ENCODE measurements at places on chromosomes 3 and 15.

- DNase-seq: no peak
Observed at GRCh38 chr3:143132246-143132980, 12.8 kb downstream of the CHST2 start.

- no peak for DNase-seq
Observed at GRCh38 chr15:90685591-90686434, 31.3 kb upstream of the BLM start.

GRCh38 chr3:115072265-115073021, 74.6 kb downstream of the ZBTB20 start:
- DNase-seq: no peak

DNA sequence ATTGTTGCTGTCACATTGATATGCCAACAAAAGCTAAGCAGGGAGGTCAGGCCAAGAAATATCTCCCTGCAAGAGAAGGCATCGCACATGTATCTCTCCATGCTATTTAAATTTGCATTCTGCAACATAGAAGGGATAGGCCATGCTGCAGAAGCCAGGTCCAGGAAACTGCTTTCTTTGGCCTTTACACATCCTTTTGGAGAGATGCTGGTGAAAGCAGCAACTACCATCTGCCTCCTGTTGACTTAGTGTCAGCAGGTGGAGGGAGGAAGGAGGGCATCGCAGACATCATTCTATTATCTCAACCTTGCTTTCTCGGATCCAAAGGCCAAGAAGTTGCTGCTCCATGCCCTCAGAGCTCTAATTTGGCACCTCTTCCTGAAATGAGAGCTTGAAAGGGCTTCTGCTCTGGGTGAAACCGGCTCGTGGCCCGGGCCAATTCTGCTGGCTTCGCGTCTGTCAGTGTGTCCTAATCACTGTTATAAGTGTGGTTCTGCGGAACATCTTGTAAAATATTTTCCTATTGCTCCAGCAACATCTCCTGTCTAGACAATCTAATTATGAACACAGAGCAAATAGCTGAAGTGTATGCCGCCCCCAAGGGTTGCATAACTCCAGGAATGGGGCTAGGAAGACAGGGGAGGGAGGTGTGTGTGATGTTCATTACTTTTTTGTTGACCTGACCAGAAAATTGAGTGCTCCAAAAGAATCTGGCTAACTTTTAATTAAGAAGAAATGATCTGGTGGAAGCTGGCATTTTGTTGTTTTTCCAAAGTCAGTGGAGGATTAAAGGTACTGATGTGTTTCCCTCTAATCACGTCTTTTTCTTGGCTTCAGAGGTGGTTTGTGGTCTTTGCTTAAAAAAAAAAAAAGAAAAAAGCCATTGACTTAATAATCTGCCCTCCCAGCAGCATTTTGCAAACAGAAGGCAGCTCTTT, 89.1 kb downstream of the TPRG1 start:
- DNase-seq: no peak

DNA sequence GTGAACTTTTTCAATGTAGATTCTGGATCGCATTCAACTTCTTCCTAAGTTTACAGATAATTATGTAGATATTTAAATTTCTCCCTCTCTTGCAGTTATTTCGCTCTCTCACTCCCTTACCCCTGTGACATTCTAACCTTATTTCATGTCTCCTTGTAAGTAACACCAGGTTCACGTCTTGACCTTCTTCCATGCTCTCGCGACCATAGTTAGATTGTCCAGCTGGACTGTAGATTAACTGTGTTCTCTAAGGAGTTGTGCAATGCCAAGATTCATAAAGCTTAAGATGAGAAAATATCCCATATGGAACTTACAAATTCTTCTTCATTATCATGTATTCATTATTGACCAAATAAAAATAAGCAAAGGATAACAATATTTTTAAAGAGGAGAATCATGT, 430.5 kb downstream of the GABRG3 start:
- no peak for DNase-seq

- no peak for DNase-seq
Observed at GRCh38 chr15:65875458-65875857, 6.2 kb downstream of the RAB11A start.

- DNase-seq: peak; percentile 22
Observed at GRCh38 chr3:15629860-15630597, 28.5 kb downstream of the BTD start.

DNA sequence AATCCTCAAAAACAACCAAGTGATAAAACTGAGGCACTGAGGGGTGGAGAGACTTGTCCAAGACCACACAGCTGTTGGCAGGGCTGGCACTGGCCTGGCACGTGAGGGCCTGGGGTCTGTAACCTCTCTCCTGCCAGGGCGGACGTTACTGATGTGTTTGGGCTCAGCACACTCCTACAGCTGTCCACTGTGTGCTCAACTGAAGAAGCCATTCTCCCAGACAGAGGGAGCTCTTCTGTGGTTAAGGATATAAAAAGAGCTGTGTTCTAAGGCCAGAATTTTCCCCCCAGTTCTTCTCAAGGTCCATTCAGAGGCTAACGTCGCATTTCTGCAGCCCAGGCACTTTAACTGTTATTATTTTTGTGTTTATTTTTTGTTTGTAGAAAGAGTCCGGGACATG, 429.0 kb upstream of the ATP11B start:
- no peak for DNase-seq

DNA sequence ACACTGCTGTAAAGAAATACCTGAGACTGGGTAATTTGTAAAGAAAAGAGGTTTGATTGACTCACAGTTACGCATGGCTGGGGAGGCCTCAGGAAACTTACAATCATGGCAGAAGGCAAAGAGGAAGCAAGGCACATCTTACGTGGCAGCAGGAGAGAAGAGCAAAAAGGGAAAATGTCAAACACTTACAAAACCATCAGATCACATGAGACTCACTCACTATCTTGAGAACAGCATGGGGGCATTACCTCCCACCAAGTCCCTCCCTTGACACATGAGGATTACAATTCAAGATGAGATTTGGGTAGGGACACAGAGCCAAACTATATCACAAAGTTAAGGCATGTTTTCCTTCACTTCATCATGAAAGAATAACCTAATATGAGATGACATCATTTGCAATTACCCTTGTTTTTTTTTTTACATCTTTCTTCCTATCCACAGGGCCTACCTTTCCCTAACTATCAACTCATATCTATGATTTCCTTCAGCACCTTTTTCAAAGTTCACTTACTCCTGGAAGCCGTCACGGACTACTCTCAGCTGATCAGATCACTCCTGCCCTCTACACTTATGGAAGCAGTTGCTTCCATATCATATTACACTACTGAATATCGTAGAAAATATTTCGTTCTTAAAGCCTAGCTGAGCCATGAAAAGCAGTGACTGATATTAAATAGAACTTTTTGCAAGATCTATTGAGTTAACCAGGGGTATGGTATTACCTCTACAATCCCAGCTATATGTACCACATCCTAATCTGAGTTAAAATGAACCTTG, 25.5 kb upstream of the ATP8B4 start:
- no peak for DNase-seq

DNA sequence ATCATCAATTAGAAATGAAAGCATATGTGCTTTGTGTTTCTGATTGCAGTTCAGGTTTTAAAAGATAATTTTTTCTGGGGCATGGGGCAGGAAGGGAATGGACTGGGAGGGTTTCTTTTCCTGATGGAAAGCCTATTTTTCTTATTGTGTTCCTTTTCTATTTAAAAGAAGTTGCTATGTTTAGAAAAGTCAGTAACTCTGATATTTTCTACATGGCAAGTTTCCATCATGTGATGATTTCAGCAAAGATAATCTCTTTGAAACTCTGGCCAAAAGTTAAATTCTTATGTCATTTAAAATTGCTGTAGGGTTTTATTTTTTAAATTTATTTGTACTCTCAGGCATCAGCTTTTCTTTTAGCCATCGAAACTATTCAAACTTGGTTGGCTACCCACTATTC, 601.2 kb downstream of the FOXP1 start:
- DNase-seq: no peak

- DNase-seq: no peak
Observed at GRCh38 chr3:182644013-182644412, 149.3 kb upstream of the ATP11B start.

GRCh38 chr3:127035677-127036076, 52.8 kb downstream of the PLXNA1 start:
- no peak for DNase-seq

GRCh38 chr3:59429198-59429597, 379.4 kb upstream of the CFAP20DC start:
- no peak for DNase-seq

GRCh38 chr3:181358060-181358459, 353.7 kb upstream of the SOX2 start:
- DNase-seq: no peak

DNA sequence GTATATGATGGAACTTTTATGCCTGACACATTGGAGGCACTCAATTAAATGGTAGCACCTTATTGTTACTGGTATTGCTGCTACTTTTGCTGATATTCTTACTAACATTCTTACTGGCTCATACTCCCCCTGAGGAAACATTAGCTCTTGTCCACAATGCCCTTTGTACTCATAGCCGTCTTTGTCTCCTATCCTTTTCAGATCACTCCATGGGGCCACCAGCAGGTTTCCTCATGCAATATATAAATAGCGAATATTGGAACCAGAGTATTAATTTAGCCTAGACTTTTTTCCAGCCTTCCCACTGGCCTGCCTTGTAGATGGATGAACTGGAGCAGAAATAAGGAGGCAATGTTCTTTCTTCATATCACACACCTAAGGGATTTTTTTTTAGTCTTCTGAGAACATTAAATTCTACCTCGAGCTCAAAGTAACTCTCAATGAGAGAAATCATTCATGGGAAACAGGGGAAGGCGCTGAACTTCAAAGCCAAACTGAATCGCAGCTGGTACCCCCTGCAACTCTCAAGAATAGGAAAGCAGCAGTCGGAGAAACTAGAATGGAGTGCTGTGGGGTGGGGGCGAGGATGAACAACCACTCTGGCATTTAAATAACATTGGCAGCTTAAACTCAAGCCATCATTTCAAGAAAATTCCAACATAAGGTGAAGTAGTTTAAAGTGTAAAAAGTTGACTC, 300.3 kb downstream of the TAFA4 start:
- DNase-seq: no peak

GRCh38 chr3:185489462-185489861, 9.4 kb downstream of the TMEM41A start:
- no peak for DNase-seq

GRCh38 chr3:187167777-187168176, 28.5 kb upstream of the RPL39L start:
- no peak for DNase-seq

DNA sequence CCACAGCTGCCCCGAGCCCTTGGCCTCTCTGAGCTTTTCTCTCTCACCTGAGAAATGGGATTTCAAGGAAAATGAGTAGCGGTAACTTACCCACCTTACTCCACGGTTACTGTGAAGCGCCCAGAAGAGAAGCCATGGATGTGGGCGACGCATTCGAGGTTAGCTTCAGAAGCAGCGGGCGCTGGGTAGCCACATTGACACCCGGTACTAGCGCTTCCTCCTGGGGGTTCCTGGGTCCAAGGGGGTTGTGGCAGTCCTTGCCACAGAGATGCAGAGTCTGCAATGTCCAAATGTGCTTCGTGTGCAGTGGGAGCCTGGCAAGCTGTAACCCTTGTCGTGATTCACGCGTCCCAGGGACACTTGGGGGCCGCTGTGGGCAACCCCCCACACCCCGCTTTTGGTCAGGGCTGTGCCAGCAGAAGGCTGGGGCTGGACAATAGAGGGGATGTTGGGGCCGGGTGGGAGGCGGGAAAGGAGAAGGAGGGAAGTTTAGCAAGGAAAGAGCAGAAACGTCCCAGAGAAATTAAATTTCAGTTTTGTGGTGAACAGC, 41.4 kb upstream of the FURIN start:
- DNase-seq: no peak

- peak; percentile 20 for DNase-seq
Observed at GRCh38 chr3:186930641-186931531, 560 bp downstream of the ST6GAL1 start.

GRCh38 chr15:94348084-94348483, 116.7 kb downstream of the MCTP2 start:
- no peak for DNase-seq

GRCh38 chr3:115652738-115653137, 29.4 kb downstream of the GAP43 start:
- no peak for DNase-seq
